ENCODE measurements at places on chromosomes 4 and X.

- no peak for DNase-seq
Observed at GRCh38 chr4:152356428-152357034, 179.4 kb downstream of the FBXW7 start.

- DNase-seq = no peak
Observed at GRCh38 chr4:5758741-5759140, 47.7 kb downstream of the EVC start.

- no peak for DNase-seq
Observed at GRCh38 chr4:184850431-184851199, 24.8 kb upstream of the ACSL1 start.

GRCh38 chr4:125317525-125317877 lies 2.7 kb downstream of the FAT4 start:
- peak; percentile 81 for DNase-seq

Data from posterior vena cava (tissue), 2 donors.